ENCODE measurements at places on chromosomes 12 and 14.

- peak; percentile 6 for DNase-seq
Observed at GRCh38 chr14:100524233-100524932, 62.8 kb downstream of the BEGAIN start.

DNA sequence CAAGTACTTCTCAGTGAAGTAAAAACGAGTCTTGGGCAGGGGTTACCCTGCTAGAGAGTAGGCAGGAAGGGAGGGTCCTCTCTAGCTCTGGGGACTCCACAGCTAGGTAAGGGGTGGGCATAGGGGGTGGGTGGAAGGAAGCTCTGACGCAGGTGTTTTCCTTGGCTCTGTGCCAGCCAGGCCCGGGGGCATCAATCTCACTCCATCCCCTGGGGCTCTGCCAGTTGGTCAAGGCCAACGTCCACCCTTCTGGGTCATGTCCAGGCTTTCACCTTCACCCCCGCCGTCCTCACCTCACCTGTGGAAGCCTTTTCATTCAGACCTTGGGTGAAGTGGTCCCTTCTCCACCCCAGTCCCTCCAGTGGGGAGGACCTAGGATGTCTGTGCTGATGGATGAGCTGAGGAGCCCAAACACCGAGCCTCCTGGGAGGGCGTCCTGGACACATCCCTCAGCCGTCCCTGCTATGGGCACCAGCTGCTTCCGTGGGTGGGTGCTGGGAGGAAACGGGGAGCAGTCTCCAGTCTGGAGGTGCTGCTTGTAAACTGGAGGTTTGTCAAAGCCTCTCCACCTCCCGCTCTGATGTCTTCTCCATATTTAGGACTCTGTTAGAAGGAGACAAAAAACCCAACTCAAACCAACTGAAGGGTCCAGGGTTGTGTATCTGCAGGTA, 71.5 kb upstream of the SFSWAP start:
- no peak for DNase-seq

- no peak for DNase-seq
Observed at GRCh38 chr14:99806836-99807235, 13.6 kb downstream of the EML1 start.

GRCh38 chr14:77273796-77274195, 2.8 kb upstream of the NGB start:
- DNase-seq, result no peak

DNA sequence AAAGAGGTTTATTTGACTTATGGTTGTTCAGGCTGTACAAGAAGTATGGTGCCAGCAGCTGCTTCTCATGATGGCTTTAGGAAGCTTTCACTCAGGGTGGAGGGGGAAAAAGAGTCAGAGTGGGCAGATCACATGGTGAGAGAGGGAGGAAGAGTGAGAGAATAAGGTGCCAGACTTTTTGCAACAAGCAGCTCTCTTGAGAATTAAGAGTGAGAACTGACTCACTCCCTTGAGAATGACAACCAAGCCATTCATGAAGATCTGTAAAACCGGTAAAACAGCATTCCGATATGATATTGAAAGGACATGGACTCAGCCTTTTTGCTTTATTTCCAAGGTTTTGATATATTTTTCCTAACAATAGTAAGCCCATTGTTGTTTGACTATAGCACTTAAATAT, 501.2 kb downstream of the GALC start:
- no peak for DNase-seq

DNA sequence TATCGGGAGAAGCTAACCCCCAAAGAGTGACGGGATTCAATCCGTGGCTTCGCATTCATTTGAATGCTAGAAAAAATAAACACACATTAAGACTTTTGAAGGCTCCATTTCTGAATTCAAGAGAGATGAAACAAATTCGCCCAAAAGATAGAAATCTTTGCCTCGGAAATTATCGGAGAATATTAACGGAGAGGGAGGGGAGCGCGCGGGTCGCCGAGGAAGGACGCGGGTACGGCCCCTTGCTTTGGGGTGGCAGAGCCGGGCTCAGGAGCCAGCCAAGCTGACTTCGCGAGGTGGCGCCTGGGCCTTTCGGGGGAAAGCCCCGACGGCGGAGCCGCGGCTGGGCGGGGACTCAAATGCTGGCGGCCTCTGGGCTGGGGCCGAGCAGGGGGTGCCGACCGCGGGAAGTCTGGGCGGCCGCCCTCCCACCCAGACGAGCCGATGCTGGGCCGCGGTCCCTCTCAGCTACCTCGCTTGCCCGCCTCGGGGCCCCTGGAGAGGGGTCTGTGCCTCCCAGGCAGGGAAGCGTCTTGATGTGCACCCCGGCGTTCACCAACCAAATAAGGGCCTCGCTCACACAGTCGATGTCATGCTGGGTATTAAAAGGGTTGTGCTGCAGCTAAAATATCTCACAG, 14.7 kb downstream of the NKX2-1 start:
- DNase-seq, result no peak

- no peak for DNase-seq
Observed at GRCh38 chr12:97748298-97748697, 285.7 kb downstream of the RMST start.

DNA sequence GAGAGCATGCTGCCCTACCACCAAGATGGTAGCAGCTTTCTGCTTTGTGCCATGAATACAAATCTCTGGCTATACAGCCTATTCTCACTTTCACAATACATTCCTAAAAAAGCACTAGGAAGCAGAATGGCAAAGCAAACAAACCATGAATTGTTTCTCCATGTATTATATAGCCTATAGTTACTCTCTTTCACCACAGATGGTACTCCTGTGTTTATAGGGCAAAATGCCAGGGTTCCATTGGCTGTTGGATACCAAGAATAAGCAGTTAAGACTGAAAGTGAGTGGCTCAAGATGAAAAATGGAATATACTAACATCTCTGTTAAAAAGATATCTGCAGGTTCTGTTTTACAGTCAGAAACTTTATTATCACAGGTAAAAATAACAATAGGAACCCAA, 11.1 kb downstream of the ARF3 start:
- DNase-seq, result no peak

- DNase-seq, result no peak
Observed at GRCh38 chr14:58717211-58717610, 79.4 kb downstream of the DACT1 start.

GRCh38 chr14:52354242-52354641, 40.1 kb downstream of the PTGER2 start:
- no peak for DNase-seq

- DNase-seq, result no peak
Observed at GRCh38 chr14:68459480-68460136, 333.3 kb downstream of the ZFP36L1 start.

DNA sequence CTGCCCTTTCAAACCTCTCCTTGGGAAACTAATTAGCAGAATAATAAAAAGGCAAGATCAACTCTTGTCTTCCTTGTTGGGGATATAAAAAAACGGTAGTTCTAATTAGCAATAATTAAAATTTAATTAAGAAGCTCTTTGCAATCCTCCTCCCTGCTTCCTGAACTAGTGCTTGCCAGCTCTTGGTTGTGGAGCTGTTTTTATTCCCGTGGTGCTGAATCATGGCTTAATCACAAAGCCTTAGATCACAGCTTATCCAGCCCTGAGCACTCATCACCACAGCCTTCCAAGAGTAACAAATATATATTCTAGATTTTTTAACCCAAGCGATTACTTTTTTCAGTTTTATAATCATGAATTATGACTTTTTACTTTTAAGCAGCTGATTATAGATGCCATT, 63.2 kb upstream of the INSM2 start:
- DNase-seq, result no peak

DNA sequence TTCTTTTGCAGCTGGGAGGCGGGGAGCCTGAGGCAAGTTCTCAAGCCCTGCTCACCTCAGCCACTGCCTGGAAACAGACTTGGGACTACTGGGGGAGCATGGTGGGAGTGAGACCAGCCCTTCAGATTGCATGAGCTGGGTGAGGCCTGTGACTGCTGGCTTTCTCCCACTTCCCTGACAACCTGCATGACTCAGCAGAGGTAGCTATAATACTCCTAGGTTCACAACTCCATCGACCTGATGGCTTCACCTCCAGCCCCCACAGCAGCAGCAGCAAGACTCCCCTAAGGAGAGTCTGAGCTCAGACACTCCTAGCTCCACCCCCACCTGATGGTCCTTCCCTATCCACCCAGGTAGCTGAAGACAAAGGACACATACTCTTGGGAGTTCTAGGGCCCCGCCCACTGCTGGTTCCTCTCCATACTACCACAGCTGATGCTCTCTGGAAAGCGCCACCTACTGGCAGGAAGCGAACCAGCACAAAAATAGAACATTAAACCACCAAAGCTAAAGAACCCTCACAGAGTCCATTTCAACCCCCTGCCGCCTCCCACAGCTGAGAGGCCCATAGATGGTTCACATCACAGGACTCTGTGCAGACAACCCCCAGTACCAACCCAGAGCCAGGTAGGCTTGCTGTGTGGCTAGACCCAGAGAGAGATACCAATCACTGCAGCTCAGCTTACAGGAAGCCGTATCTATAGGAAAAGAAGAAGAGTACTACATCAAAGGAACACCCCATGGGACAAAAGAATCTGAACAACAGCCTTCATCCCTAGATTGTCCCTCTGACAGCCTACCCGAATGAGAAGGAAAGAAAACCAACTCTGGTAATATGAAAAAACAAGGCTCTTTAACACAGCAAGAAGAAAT, 68.7 kb downstream of the RPAP3 start:
- DNase-seq, result no peak

DNA sequence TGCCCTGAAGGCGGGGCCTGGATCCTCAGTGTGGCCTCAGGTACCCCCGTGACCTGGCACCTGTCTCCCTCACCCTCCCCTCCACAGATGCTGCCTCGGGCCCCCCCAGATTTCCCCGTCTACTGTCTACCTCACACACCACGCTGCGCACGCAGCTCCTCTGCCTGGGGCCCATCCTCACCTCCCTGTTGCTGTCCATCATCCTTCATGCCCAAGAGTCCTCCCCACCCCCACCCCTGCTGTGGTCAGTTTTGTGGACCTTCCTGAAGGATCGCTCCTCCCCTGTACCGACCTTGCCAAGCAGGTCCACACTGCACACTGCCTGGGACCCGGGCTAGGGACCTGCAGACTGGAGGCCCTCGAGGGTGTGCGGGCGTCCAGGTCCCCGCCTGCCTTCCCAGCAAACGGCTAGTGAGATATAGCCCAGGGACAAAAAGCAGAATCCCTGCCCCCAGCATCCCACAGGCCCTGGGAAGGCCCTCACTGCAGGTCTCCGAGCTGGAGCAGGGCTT, 197.4 kb upstream of the DIO3 start:
- DNase-seq, result no peak
